Neural crest cell (in vitro differentiated cells): ENCODE measurements at places on chromosomes 2 and 18.
A peak's percentile ranks its signal among the peaks of the same experiment; 100 is the strongest.

DNA sequence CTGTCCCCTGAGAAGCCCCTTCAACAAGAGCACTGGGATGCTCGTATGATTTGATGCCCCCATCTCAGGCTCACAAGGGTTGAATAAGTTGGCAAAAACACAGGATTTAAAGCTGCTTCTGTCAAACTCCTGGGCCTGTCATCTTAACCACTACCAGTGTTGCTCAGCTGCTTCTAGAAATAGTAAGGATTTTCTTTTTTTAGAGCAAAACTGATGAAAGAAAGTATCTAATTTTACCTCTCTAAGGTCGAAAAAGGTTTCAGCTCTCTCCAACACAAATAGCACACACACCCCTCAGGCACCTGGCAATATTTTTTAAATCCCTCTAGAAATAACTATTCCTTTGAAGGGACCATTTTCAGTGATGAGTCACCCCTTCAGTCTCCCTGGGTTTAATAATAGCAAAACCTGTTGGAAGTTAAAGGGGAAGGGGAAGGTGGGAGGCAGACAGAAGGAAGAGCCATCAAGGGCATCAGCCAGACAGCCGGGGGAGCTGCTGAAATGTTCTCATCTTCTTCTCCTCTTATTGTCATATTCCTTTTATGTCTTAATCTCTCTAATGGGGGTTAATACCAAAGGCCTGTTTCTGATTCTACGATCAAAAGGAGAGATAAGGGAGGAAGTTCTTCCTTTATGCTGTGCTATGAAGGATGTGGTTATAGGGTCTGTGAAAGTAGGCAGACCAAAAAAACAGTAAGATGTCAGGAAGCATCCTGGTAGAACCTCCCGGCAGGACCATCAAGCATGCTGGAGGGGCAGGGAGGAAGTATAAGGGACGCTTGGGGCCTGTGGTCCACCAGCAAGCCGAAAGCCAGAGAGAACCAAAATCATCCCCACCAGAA, 31.9 kb upstream of the SLC35G4 start:
- DNase-seq = no peak

DNA sequence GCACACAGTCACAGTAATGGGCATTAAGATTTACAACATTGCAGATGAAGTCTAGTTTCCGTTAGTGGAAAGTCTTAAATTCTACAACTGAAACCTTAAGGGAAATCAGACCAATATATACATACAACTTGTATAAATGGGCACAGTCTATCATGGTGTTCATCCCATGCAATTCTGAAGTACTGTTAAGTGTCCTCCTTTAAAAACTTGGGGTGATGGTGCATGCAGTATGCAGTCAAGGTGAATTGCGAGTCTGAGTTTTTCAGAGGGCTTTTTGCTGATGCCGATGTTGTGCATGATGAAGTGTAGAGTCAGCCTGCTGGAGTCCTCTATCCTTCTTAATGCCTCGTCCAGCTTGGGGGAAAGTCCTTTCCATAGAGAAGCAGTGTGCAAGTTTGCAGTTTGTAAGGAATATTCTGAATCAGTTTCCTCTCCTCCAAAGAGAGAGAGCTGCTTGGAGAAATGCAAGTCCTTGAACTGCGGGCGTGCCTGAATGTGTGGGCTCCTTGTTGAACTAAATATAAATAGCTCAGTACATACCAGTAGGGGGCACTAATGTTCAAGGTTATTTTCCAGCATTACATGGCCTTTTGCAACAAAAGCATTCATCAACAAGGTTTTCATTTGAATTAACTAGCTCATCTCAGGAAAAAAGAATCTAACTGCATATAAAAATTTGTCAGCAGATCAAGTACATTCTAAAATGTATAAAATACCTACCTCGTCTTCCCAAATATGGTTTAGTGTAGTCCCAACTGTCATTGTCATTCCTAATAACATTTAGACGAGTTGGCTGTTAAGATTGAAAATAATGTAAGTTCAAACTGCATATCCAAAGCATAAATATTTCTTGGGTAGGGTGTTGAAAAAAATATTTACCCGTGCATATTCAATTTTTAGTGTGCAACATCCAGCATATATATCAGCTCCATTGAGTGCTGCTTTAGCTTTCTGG, 21.3 kb downstream of the HNRNPLL start:
- DNase-seq = peak; percentile 12

DNA sequence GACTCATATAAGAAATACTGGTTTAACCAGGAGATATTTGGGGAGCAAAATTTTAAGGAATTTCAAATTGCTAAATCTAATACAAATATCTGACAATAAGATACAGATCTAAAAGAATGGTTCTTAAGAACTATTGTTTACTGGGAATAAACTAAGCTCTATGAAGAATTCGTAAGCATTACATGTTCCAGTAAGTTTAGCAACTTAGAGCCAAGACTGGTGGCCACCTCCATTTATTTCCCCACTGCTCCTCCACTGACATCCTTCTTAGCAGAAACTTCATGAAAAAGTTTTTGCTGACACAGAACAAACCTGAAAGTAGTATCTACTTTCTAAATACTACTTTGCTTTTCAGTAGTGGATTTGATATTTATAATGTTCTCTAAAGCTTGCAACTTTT, 83.0 kb downstream of the ACSL3 start:
- DNase-seq = no peak

DNA sequence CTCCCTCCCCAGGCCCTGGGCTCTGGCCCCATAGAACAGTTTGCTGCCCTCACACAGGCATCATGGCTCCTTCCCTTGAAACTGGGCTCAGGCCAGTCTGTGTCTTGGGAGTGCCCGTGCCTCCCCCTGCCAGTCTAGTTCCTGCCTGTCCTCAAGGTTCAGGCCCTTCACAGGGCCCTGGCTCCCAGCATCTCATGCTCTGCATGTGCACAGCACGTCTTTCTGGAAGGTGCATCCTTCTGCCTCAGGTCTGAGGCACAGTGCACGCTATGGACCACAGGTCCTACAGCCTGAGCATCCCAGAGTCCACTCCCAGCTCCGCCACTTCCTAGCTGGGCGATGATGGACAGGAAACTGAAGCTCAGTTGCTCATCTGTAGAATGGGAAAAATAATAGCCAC, 35.6 kb upstream of the FOSL2 start:
- DNase-seq = no peak

DNA sequence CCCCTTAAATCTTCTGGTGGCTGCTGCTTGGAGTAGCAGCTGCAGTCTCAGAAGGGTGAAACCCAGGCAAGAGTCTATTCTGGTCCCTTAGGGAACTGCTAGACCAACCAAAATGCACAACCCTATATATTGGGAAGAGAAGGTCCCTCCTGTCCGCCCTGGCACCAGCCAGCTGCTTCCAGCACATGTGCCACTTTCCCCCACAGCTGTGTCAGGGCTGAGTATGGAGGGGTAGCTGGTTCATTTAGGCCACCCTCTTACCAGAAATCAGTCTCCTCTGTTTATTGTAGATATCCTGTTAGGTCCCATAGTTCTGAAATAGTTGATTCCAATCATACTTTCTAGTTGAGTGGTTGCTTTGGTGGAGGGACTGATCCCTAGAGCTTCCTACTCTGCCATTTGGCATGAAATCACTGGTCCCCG, 68.9 kb downstream of the BIRC6 start:
- DNase-seq = no peak

DNA sequence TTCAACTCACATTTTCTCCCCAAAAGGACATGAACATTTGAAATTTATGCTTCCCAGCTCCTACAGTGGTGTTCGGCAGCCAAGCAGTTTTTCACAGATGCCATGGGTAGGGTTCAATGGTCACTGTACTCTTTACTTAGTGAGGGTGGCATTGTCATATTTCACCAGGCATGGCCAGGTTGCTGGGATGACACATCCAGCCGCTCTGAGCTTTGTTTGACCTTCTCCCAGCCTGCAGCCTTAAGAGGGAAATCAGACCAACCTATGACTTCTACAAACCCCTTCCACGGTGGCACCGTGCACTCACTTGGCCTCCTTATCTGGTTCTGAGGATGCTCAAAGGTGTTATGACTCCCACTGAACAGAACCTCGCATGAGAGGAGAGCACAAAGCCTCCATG, 108.4 kb upstream of the SH3BP4 start:
- DNase-seq = no peak

GRCh38 chr2:70212298-70212932, 21.6 kb upstream of the C2orf42 start:
- no peak for DNase-seq

- DNase-seq = no peak
Measured at GRCh38 chr2:181312515-181312927, 144.7 kb upstream of the ITGA4 start.

DNA sequence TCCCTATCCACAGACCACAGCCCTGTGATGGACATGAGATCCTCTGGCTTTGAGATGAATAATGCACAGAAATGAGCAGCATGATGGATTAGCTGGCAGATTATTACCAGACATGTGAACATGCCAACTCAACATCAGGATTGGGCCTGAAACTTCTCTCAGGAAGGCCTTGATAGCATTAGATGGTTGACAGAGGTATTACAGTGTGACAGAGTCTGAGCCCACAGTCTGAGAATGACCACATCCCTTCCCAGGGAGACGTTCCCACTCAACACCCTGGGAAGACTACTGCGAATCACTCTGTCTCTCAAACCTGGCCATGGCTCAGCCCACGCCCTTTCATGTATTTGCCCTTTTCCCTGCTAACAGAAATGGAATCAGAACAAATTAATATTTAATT, 66.9 kb downstream of the BCL11A start:
- no peak for DNase-seq

DNA sequence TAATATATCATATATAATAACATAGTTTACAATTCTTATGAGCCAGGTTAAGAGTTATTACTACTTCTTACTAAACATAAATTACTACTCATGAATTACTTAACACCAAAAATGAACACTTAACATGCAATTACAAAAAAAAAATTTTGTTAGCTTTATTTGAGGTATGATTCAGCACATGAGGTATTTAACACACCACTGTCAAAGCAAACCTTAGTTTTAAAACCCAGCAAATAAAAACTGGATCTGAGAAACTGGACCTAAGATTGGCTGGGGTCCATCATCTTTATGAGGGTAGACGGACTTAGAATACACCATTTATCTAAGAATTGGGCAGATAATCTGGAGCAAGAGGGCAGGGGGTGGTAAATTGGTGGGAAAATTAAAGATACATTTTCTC, 81.8 kb upstream of the CREB1 start:
- no peak for DNase-seq

- no peak for DNase-seq
Measured at GRCh38 chr18:51361130-51361860, 163.8 kb upstream of the MEX3C start.

- DNase-seq = no peak
Measured at GRCh38 chr2:118856978-118857676, 9.7 kb upstream of the EN1 start.

DNA sequence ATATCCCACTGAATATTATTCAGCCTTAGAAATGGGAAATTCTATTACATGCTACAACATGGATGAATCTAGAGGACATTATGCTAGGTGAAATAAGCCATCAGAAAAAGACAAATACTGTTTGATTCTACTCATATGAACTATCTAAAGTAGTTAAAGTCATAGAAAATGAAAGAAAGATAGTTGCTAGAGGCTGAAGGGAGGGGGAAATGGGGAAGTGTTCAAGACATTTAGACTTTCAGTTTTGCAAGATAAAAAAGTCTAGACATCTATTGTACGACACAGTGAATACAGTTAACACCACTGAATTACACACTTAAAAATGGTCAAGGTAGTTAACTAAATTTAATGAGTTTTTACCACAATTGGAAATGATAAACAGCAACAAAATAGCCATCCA, 835.9 kb upstream of the CHAC2 start:
- no peak for DNase-seq

DNA sequence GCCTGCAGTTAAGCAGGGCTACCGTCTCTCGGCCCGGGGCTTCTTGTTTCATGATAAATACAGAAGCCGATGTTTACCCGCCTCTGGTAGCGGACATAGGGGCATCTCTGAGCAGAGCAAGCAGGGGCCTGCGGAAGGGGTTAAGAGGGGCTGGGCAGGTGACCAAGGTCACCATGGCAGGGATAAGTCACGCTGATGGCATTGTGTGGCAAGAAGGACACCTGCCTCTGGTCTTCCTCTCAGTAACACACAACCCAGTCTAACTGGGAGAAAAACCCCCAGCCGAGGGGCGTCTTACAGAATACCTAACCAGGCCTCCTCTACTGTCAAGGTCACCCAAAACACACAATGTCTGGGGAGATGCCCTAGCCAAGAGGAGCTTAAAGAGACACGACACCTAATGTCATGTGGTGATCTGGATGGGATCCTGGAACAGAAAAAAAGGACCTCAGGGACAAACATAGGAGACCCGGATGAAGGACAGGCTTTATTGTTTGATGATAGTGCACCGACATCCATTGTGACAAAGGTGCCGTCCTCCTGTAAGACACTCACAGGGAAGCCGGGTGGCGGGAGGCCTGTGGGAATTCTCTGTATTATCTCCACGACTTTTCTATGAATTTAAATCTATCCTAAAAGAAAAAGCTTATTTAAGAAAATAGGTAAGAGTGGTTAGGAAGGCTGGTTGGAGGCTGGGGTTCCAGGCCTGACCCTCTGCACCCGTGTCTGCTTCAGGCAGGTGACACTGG, 24.8 kb downstream of the SH3BP4 start:
- DNase-seq = no peak

- DNase-seq = peak; percentile 63
Measured at GRCh38 chr2:120893811-120894584, 158.3 kb downstream of the GLI2 start.

- peak; percentile 49 for DNase-seq
Measured at GRCh38 chr2:25042321-25043240, 705 bp downstream of the EFR3B start.

- no peak for DNase-seq
Measured at GRCh38 chr18:36693931-36694620, 134.7 kb downstream of the TPGS2 start.

DNA sequence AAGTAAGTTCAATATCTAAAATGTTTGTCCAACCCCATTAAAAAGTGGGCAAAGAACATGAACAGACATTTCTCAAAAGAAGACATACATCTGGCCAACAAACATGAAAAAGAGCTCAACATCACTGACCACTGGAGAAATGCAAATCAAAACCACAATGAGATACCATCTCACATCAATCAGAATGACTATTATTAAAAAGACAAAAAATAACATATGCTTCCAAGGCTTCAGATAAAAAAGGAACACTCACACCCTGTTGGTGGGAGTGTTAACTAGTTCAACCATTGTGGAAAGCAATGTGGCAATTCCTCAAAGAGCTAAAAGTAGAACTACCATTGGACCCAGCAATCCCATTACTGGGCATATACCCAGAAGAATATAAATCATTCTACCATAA, 931.1 kb downstream of the LRP1B start:
- DNase-seq = no peak

- DNase-seq = no peak
Measured at GRCh38 chr2:96142217-96143113, 2.8 kb downstream of the DUSP2 start.

GRCh38 chr18:35390951-35391700, 14.0 kb upstream of the ZNF396 start:
- no peak for DNase-seq

GRCh38 chr2:101064868-101065549, 62.9 kb downstream of the RPL31 start:
- DNase-seq = no peak

GRCh38 chr2:53840580-53840979, 19.2 kb downstream of the GPR75 start:
- DNase-seq = no peak
